Stimulated activated CD4-positive, alpha-beta T cell treated with anti-CD3 and anti-CD28 coated beads, Interleukin-1b, Interleukin-23, amount 100 ng/mL, for 1 hour (primary cell): ENCODE measurements at places on chromosomes 5 and 9.

- DNase-seq, result no peak
Observed at GRCh38 chr5:143629871-143630659, 181.9 kb upstream of the HMHB1 start.

GRCh38 chr5:13464532-13465193 lies 479.8 kb downstream of the DNAH5 start:
- no peak for DNase-seq

GRCh38 chr5:145227881-145228280 lies 607.3 kb downstream of the PRELID2 start:
- DNase-seq, result no peak

DNA sequence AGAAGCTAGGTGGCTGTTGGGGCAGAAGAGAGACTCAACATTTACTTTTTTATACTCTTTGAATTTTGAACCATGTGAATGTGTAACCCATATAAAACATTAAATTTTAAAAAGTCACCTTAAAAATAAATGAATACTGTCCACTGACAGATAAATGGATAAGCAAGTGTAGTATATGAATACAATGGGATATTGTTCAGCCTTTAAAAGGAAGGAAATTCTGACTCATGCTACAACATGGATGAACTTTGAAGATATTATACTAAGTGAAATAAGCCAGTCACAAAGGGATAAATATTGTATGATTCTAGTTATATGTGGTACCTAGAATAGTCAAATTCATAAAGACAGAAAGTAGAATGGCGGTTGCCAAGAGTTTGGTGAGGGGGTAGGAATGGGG lies 113.9 kb downstream of the TMEM174 start:
- no peak for DNase-seq

DNA sequence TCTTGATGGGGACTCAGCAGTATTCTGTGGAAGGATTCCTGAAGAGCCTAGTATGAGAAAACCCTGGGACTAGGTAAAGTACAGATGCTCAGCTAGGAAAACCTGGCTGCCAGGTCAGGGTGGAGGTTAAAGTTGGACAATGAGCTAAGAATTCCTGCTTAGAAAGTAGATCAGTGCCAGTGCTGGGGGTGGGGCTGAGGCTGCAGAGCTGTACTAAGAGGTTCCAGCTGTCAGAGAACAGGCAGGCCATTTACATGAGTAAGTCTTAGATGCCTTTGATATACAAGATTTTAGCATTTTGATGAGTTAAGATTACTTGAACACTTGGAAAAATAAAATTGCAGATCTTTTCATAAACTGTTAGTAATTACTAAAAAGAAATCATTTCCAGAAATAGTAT lies 332.3 kb upstream of the NUDT12 start:
- DNase-seq, result no peak

DNA sequence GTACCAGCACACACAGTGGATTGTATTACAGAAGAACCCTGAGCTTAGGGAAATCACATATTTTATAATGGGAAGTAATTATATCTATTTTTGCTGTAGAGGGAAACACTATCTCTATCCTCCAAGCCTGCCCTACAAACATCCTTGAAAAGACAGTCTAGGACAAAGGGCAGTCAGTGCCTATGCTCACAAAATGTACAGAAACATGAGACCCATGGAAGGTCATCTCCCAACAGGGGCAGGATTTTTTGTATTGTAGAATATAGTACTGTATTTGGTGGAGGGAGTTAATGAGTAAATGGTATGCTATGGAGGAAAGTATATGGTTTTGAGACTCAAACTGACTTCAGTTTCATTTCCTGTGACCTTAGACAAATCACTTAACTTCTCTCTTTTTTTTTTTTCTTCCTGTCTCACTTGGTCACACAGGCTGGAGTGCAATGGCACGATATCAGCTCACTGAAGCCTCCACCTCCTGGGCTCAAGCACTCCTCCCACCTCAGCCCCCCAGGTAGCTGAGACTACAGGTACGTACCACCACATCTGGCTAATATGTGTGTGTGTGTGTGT lies 5.8 kb upstream of the RAB14 start:
- no peak for DNase-seq

- no peak for DNase-seq
Observed at GRCh38 chr5:142358648-142359047, 33.8 kb upstream of the SPRY4 start.

- no peak for DNase-seq
Observed at GRCh38 chr9:136309101-136309801, 5.4 kb upstream of the CCDC187 start.

DNA sequence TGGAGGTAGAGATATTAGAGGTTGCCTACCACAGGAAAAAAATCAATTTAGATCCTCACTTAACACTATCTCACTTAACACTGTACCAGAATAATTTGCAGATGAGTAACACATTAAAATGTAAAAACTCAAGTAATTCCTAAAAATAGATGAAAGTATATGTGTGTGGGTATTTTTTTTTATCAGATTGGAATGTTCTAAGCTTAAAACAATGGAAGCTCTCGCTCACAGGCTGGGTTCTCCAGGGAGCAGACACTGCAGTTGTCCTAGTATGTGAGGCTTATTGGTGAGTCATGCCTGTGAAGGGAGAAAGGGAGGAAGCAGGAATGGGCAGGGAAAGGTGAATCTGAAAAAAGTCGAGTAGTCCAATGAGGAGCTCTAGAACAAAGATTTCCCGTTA lies 181.3 kb upstream of the ZNF608 start:
- no peak for DNase-seq

DNA sequence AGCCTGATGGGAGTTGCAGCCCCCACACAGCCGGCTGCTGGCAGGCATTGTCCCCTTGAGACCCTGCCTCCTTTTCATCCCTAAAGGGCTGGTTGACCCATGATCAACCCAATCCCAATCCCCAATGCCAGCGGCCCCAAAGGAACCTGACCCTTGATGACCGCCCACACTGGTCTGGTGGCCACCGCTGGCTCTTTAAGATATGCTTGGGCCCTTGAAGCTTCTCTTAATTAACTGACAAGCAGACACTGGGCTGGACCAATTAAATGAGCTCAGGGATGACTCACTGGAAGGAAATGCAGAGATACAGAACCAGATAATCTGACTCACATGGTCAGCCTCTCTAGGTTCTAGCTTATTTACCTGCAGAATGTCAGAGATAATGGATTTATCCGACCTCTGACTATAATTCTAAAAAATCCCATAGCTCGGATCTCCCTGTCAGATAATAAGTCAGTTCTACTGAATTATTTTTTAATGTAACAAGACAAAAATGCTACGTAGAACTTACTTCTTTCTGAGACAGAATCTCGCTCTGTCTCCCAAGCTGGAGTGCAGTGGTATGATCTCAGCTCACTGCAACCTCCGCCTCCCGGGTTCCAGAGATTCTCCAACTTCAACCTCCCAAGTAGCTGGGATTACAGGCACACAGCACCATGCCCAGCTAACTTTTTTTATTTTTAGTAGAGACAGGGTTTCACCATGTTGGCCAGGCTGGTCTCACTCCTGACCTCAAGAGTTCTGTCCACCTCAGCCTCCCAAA lies 11.1 kb upstream of the MLANA start:
- DNase-seq, result no peak

- DNase-seq, result no peak
Observed at GRCh38 chr5:89967771-89968444, 441.6 kb downstream of the CETN3 start.

- no peak for DNase-seq
Observed at GRCh38 chr5:124726631-124727362, 19.6 kb downstream of the ZNF608 start.
